ENCODE measurements at places on chromosomes 1 and 21. TPM values are rescaled to one million over a fixed set of nuclear protein-coding genes. Genes with fewer than 3 reads are reported as not detected.

DNA sequence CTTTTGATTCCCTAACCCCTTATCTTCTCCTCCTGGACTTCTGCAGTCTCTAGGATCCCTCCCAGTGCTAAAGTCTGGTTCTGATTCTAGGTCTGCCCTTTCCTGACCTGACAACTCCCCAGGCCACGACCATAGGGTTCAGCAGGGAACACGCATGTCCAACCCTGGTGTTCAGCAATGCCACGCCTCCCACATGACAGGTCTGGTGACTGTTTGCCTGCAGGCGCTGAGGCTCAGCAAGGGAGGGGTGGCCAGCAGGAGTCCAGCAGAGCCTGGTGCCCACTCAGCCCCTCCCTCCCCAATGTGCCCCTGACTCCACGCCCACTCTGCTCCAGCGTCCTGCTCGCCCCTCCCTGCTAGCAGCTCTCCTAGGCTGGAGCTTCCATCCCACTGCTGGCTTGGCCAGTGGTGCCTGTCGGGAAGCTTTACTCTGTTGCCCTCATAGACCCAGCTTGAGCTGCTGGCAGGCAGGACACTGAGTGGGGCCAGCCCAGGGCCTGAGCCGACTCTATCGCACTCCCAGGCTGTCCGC is 17.3 kb downstream of the SLC9A1 start:
- H3K27me3 ChIP-seq = peaks cover 3% of the 10 kb centered on the region
- no peak for DNase-seq
- H3K36me3 ChIP-seq = no peaks in the 10 kb centered on the region

DNA sequence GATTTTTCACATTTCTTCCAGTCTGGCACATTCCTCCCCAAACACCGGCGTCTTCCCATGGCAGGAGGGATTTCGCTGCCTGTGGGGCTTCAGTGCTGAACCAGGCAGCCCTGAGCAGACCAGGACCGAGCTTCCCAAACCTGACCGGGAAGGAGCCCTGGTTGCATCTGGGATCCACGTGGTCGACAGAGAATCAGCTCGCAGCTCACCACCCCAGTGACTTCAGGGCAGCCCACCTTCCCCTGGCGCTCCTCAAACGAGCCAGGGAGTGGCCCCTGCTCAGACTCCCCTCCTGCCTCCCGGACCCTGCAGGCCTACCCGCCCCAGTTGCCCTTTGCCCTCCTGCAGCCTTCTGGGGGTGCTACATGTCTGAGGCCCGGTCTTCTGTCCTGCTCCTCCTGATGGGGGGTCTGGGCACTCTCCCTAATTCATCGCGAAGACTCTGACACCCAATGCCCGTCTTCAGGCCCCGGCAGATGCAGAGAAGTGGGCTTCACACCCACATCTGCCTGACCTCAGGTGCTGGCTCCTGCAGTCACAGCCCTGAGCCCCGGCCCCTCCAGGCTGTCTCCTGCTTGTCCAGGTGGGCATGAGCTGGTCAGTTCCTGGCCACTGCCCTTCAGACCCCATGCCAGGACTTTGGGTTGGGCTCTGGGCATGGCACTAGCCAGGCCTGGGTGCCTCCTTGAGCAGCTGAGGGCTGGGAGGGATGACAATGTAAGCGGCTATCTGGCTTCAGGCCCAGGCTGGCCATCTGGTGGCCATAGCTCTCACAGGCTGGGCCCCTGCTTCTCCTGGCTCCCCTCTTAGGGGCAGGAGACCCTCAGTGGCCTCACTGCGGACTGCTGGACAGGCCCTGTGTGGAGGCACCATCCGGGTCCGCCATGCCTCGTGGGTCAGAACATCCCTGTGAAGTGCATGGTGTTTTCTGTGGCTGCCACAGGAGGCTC is 26.1 kb upstream of the PRSS38 start:
- no peak for DNase-seq
- peak overlapping the region; percentile 83 for H3K4me3 ChIP-seq
- no peaks in the 10 kb centered on the region for H3K4me1 ChIP-seq
- H3K27me3 ChIP-seq = peaks cover 14% of the 10 kb centered on the region
- H3K36me3 ChIP-seq = peaks cover 4% of the 10 kb centered on the region

DNA sequence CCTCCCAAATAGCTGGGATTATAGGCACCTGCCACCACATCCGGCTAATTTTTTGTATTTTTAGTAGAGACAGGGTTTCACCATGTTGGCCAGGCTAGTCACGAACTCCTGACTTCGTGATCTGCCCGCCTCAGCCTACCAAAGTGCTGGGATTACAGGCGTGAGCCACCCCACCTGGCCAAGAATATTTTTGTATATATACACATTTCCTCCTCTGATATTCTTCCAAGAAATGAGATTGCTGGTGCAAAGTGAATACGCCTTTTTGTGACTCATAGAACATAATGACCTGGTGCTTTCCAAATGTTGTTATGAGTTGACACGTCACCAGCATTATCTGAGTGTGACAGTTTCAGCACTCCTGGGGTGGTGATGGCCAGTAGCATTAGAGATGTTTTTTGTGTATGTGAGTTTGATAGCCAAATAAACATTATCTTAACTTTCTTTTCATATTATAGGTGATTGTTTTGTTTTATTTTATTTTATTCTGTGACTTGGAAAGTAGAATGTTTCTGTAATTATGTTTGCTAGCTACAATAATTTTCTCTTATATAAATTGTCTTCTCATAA is 54.9 kb downstream of the KCNK1 start:
- no peak overlapping the region for H3K27ac ChIP-seq
- peaks cover 4% of the 10 kb centered on the region for H3K27me3 ChIP-seq
- H3K4me3 ChIP-seq = no peak overlapping the region
- peaks cover 5% of the 10 kb centered on the region for H3K36me3 ChIP-seq

- peaks cover 5% of the 10 kb centered on the region for H3K36me3 ChIP-seq
- DNase-seq = no peak
- H3K4me1 ChIP-seq = peaks cover 4% of the 10 kb centered on the region
- H3K27ac ChIP-seq = no peak overlapping the region
- no peak overlapping the region for H3K4me3 ChIP-seq
Measured at GRCh38 chr1:201461645-201462441, 7.1 kb downstream of the PHLDA3 start.

TAS1R1 gene
- total RNA-seq = not detected

DNA sequence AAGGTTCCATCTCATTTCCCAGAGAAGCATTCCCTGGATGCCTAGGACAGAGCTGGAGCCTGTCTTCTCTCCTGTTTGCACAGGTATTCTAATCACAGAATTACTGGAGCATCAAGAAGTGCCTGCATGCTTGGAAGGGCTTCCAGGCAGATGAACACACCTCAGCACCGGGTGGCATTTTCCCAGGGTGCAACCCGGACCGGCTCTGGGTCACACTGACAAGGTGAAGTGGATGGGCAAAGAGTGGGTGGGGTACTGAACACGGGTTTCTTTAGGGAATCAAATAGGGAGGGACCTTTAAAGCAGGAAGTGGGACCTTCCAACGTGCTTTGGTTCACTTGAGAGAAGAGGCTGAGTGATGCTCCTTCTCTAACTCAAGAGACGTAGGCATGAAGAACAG is 7.1 kb upstream of the PEF1 start:
- no peak overlapping the region for H3K27ac ChIP-seq
- no peaks in the 10 kb centered on the region for H3K36me3 ChIP-seq
- DNase-seq = no peak
- H3K4me3 ChIP-seq = no peak overlapping the region
- H3K27me3 ChIP-seq = no peaks in the 10 kb centered on the region

GRCh38 chr1:100597061-100597741 is 59.3 kb downstream of the GPR88 start:
- DNase-seq = no peak
- no peak overlapping the region for H3K27ac ChIP-seq
- no peaks in the 10 kb centered on the region for H3K27me3 ChIP-seq

GRCh38 chr1:108154314-108154713 is 45.8 kb downstream of the SLC25A24 start:
- no peak overlapping the region for H3K27ac ChIP-seq
- no peak overlapping the region for H3K4me3 ChIP-seq
- H3K27me3 ChIP-seq = no peaks in the 10 kb centered on the region
- H3K4me1 ChIP-seq = peaks cover 10% of the 10 kb centered on the region

- no peaks in the 10 kb centered on the region for H3K4me1 ChIP-seq
- H3K4me3 ChIP-seq = no peak overlapping the region
- no peak for DNase-seq
- H3K27me3 ChIP-seq = peaks cover 4% of the 10 kb centered on the region
- peaks cover 18% of the 10 kb centered on the region for H3K36me3 ChIP-seq
Measured at GRCh38 chr1:185578293-185578692, 155.9 kb upstream of the HMCN1 start.

ESPN gene
- 25.7 TPM for total RNA-seq

GRCh38 chr1:30461640-30462039 is 261.7 kb downstream of the MATN1 start:
- peaks cover 4% of the 10 kb centered on the region for H3K4me1 ChIP-seq
- no peaks in the 10 kb centered on the region for H3K27me3 ChIP-seq
- H3K4me3 ChIP-seq = no peak overlapping the region
- H3K27ac ChIP-seq = no peak overlapping the region
- no peak for DNase-seq
- no peaks in the 10 kb centered on the region for H3K36me3 ChIP-seq

DNA sequence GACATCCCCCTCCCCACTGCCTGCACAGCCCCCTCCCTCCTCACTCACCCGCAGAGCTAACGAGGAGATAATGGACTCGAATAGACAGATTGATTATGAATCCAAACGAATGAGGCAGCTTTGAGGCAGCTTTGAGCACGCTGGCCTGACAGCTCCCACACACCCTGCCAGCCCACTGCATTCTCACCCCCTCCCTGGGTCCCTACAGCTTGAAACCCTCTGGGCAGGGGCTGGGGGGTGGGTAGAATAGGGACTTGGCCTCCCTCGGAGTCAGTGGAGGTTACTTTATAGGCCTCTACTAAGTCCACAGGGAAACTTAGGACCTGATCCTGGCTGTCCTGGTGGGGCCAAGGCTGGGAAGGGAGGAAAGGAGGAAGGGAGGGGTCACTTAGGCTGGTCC is 1.9 kb downstream of the NTRK1 start:
- peak overlapping the region; percentile 97 for H3K4me3 ChIP-seq
- no peak for DNase-seq
- H3K4me1 ChIP-seq = peaks cover 54% of the 10 kb centered on the region

OR10R2 gene
- not detected for total RNA-seq

- no peak for DNase-seq
- peaks cover 22% of the 10 kb centered on the region for H3K27me3 ChIP-seq
- peaks cover 8% of the 10 kb centered on the region for H3K4me1 ChIP-seq
- H3K27ac ChIP-seq = no peak overlapping the region
- H3K4me3 ChIP-seq = no peak overlapping the region
- no peaks in the 10 kb centered on the region for H3K36me3 ChIP-seq
Measured at GRCh38 chr1:55059302-55060132, 20.2 kb downstream of the PCSK9 start.

GPR137B gene
- total RNA-seq = 22.5 TPM

DNA sequence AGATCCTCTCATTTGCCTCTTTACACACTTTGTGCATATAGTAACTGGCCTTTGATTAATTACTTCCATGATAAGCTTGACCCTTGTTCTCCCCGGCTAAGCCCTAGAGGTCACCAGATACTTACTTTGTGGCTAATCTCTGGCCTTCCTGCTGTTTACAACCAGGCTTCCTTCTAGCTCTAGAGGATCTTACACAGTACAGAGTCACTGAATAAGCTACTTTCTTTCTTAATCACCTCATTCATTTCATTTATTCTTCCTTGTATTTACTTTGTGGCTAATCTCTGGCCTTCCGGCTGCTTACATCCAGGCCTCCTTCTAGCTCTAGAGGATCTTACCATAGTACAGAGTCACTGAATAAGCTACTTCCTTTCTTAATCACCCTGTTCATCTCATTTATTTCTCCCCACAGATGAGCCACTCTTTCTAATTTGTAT is 144.3 kb upstream of the C1orf21 start:
- DNase-seq = no peak
- peaks cover 4% of the 10 kb centered on the region for H3K36me3 ChIP-seq
- no peak overlapping the region for H3K27ac ChIP-seq
- H3K27me3 ChIP-seq = peaks cover 6% of the 10 kb centered on the region
- H3K4me3 ChIP-seq = no peak overlapping the region

SLC35E2B gene
- total RNA-seq = 151 TPM

DNA sequence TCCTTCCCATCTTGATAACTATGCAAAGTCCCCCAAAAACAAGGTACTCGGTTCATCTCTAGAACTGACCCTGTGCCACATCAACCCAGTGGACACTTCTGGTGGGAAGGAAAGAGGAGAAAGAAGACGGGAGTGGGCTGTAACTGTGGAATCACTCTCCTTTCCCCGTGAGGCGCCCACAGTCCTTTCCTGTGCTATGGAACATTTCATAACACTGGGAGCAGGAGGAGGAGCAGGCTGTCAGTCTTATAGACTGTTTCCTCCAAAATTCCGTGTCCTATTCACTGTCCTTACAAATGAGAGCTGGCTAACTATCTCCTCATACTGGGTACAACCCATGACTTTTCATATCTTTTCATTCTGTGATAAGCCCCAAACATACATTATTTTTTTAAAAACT is 40.7 kb downstream of the PLEKHA6 start:
- peaks cover 2% of the 10 kb centered on the region for H3K27me3 ChIP-seq
- no peaks in the 10 kb centered on the region for H3K36me3 ChIP-seq
- H3K27ac ChIP-seq = no peak overlapping the region
- H3K4me3 ChIP-seq = no peak overlapping the region
- no peak for DNase-seq
- peaks cover 16% of the 10 kb centered on the region for H3K4me1 ChIP-seq

- no peak for DNase-seq
- no peak overlapping the region for H3K4me3 ChIP-seq
- H3K36me3 ChIP-seq = no peaks in the 10 kb centered on the region
- no peak overlapping the region for H3K27ac ChIP-seq
- H3K27me3 ChIP-seq = peaks cover 3% of the 10 kb centered on the region
Measured at GRCh38 chr1:205940710-205941109, 2.5 kb downstream of the SLC26A9 start.

GRCh38 chr1:227739636-227740035 is 4.4 kb downstream of the SNAP47 start:
- no peaks in the 10 kb centered on the region for H3K36me3 ChIP-seq
- H3K4me1 ChIP-seq = peaks cover 5% of the 10 kb centered on the region
- no peak for DNase-seq
- no peak overlapping the region for H3K27ac ChIP-seq

CELSR2 gene
- total RNA-seq = 181 TPM

GRCh38 chr1:84365225-84366221 is 32.8 kb upstream of the DNASE2B start:
- H3K4me1 ChIP-seq = no peaks in the 10 kb centered on the region
- no peaks in the 10 kb centered on the region for H3K27me3 ChIP-seq
- no peak for DNase-seq
- H3K36me3 ChIP-seq = peaks cover 4% of the 10 kb centered on the region
- no peak overlapping the region for H3K27ac ChIP-seq

GBP4 gene
- total RNA-seq = not detected

- H3K27me3 ChIP-seq = no peaks in the 10 kb centered on the region
- DNase-seq = no peak
- no peak overlapping the region for H3K27ac ChIP-seq
- peaks cover 14% of the 10 kb centered on the region for H3K4me1 ChIP-seq
- H3K36me3 ChIP-seq = no peaks in the 10 kb centered on the region
- H3K4me3 ChIP-seq = no peak overlapping the region
Measured at GRCh38 chr1:154767315-154768240, 102.5 kb downstream of the KCNN3 start.

S100B gene
- not detected for total RNA-seq

- no peaks in the 10 kb centered on the region for H3K27me3 ChIP-seq
- no peak overlapping the region for H3K27ac ChIP-seq
- H3K4me1 ChIP-seq = peaks cover 2% of the 10 kb centered on the region
- no peak overlapping the region for H3K4me3 ChIP-seq
- DNase-seq = no peak
Measured at GRCh38 chr1:237684236-237684635, 206.5 kb downstream of the ZP4 start.

MX2 gene
- total RNA-seq = not detected
